ENCODE measurements at places on chromosomes 13 and 19. TPM values are rescaled to one million over a fixed set of nuclear protein-coding genes. Genes with fewer than 3 reads are reported as not detected.
A peak's percentile ranks its signal among the peaks of the same experiment; 100 is the strongest.

COX7A1 gene
- 4.1 TPM for total RNA-seq

OR7G3 gene
- total RNA-seq = not detected

FAM216B gene
- total RNA-seq = not detected

ZNF99 gene
- not detected for total RNA-seq

SIGLEC11 gene
- 1.2 TPM for total RNA-seq

GRCh38 chr19:810883-811489, 10.8 kb downstream of the PLPPR3 start:
- H3K27me3 ChIP-seq = no peaks in the 10 kb centered on the region
- no peak for DNase-seq
- no peak overlapping the region for H3K27ac ChIP-seq
- peaks cover 20% of the 10 kb centered on the region for H3K36me3 ChIP-seq
- H3K4me3 ChIP-seq = no peak overlapping the region
- H3K4me1 ChIP-seq = no peaks in the 10 kb centered on the region

- H3K27ac ChIP-seq = no peak overlapping the region
- H3K4me3 ChIP-seq = no peak overlapping the region
- no peaks in the 10 kb centered on the region for H3K4me1 ChIP-seq
Observed at GRCh38 chr19:5006201-5006600, 37.3 kb downstream of the KDM4B start.

DNA sequence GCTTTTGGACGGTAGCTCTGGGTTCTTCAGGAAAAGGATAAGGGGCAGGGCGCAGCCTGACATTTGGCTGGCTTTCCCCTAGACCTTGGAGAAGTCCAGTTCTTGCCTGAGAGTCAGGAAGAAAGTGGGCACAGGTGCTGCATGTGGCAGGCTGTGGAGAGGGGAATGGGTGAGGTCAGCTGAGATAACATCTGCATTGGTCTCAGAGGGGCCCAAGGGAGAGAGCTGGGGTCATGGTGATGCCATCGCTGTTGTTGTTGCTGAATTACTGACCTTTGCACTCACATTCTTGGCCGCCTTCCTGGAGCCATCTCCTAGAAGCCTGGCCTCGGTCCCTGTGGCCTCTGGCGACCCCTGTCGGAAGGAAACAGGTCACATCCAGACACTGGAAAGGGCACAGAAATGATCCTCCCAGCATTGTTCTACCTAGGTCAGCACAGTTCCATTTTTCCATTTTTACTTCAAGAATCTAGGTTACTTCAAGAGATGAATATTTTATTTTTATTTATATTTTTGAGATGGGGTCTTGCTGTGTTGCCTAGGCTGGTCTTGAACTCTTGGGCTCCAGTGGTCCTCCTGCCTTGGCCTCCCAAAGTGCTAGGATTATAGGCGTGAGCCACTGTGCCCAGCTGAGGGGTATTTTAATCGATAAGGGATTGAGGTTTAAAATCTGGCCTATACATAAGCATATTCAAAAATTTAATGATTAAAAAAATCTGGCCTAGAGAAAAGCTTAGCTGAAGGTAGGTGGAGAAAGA, 6.5 kb upstream of the LIPE start:
- no peaks in the 10 kb centered on the region for H3K27me3 ChIP-seq
- peak overlapping the region; percentile 6 for H3K27ac ChIP-seq
- no peaks in the 10 kb centered on the region for H3K4me1 ChIP-seq
- H3K36me3 ChIP-seq = no peaks in the 10 kb centered on the region
- H3K4me3 ChIP-seq = no peak overlapping the region
- DNase-seq = peak; percentile 90

DNA sequence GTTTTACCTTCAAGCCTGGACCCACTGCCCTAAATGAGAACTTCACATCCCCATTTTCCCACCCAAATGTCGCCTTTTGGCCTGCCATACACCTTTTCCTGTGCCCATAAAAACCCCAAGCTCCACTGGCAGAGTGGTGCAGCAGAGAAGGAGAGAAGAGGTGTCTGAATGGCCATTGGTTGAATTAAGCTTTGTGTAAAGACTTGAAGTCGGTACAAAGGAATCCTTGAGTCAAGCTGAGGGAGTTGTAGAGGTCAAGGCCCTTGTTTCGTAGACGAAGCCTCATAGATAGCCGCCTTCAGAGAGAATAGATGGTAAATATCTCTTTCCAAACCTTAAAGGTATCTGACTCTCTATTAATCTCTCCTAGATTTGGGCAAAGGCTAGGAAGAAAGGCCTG, 1479.2 kb upstream of the PRR20A start:
- no peak overlapping the region for H3K4me3 ChIP-seq
- H3K36me3 ChIP-seq = no peaks in the 10 kb centered on the region
- no peaks in the 10 kb centered on the region for H3K4me1 ChIP-seq
- DNase-seq = no peak
- H3K27me3 ChIP-seq = no peaks in the 10 kb centered on the region
- H3K27ac ChIP-seq = no peak overlapping the region

- H3K27me3 ChIP-seq = no peaks in the 10 kb centered on the region
- peaks cover 30% of the 10 kb centered on the region for H3K4me1 ChIP-seq
- no peak overlapping the region for H3K4me3 ChIP-seq
- H3K36me3 ChIP-seq = no peaks in the 10 kb centered on the region
- peak; percentile 69 for DNase-seq
Observed at GRCh38 chr19:6233056-6233826, 46.5 kb downstream of the MLLT1 start.

- no peaks in the 10 kb centered on the region for H3K4me1 ChIP-seq
- DNase-seq = peak; percentile 9
- H3K4me3 ChIP-seq = no peak overlapping the region
- H3K27me3 ChIP-seq = no peaks in the 10 kb centered on the region
- no peak overlapping the region for H3K27ac ChIP-seq
Observed at GRCh38 chr13:32261567-32261966, 53.6 kb downstream of the ZAR1L start.
